Activated T-helper 17 cell treated with anti-CD3 and anti-CD28 coated beads, Interleukin-2, amount 50 U/mL, for 72 hours (primary cell): ENCODE measurements at places on chromosomes 13 and 19. TPM values are rescaled to one million over a fixed set of nuclear protein-coding genes. Genes with fewer than 3 reads are reported as not detected.

DNA sequence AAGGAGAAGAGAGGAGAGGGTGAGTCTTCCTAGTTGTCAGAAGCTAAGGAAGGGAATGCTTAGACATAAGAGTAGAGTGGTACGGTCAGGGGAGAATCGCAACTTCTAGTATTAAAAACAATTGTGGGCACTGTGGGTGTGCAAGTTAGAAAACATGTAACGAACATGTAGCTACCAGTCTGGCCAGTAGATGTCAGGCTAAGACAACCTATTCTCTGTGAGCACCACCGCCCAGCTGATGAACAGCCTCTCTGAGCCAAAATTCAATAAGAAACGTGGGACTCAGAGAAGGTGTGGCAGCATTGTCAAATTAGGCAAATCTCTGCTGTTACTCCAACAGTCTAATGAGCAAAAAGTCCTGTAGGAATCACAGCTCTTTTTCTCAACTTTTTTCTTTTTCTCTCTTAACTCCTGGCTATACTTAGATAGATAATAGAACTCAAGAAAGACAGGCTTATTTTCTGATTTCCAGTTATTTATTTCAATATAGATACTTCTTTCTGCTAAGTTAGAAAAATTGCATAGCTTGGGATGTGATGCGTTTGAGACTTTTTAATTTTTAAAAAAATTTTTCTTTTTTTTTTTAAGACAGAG lies 186.2 kb downstream of the USP12 start:
- ATAC-seq = peak; percentile 82

- ATAC-seq = no peak
These were observed 155.9 kb downstream of the DLEU7 start for GRCh38 chr13:50687545-50687944.

DNA sequence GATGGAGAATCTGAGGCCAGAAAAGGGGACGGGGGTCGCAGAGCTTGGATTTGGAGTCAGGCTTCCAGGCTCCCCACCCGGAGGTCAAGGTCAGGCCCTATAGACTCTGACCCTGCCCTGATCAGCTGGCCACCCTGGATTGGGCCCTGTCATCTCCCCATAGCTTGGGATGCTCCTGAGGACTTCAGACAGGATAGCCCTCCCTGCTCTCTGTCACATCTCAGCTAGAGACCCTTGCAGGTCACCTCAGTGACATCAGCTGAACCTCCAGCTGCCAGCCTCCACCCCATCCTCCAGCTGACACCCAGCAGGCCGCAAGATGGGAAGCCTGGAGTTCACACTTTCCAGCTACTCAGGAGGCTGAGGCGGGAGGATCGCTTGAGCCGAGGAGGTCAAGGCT lies 2.8 kb upstream of the TPM4 start:
- ATAC-seq = no peak

DNA sequence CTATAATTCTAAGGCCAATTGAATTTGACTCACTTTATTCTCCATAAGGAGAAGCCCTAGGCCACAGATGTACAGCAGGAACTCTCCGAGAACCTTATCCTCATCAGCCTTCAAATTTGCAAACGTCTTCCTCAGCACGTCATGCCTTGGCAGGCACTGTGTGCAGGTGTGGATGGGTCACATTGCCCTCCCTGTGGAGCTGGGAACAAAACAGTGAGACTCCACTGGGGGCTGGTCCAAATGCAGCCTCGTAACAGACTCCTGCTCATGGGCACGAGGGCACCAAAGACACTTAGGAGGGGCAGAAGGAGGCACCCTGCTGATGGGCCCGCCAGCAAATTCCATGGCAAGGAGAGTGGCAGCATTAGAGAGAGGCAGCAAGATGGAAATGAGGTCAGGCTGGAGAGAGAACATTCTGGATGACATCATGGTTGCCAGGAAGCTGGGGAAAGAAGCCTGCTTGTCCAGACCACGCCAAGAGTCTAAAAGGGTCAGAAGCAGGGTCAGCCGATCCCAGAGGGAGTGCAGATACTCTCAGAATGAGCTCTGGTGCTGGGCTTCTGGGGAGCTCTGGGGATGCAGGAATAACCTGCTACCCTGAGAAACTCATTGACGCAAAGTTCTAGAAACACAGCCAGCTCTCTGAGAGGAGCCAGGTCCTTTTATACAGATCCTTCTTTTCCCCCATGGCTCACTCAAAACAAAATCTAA lies 242.2 kb downstream of the B3GLCT start:
- ATAC-seq = no peak

DNA sequence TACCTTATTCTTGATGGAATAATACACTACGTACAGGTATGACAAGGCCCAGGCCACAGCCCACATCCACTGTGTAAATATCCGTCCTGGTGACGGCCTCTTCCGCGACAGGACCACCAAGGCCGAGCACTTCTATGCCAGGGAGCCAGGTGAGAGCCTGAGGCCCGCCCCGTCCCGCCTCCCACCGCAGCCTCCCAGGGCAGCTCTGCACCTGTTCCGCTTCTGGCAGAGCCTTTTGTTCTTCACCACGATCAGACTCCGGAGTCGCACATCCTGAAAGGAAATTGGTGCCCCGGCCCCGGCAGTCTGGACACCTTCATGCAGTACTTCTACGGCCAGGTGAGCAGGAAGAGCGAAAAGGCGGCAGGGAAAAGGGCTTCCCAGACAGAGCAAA lies 10.6 kb upstream of the ZNF358 start:
- no peak for ATAC-seq

Gene KASH5
- total RNA-seq = 1.1 TPM

DNA sequence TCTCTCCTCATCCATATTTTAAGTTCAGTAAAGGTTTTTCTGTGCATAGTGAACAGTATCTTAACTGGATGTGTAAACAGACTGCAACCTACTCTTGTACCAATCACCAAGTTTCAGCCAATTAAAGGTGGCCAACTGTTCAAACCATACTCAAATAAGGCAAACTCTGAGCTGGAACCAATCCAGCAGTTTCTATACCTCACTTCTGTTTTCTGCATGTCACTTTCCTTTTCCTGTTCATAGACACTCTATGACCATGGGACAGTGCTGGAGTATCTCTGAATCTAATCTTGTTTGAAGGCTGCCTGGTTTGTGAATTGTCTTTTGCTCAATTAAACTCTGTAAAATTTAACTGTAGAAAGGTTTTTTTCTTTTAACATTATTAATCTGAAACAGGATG lies 470.3 kb upstream of the SLITRK6 start:
- no peak for ATAC-seq

Gene PCP2
- total RNA-seq = 19.5 TPM

GRCh38 chr13:84870190-84870589 lies 929.0 kb downstream of the SLITRK6 start:
- ATAC-seq = no peak

GRCh38 chr13:32537580-32538142 lies 934 bp downstream of the N4BP2L2 start:
- peak; percentile 7 for ATAC-seq
